Stimulated activated CD4-positive, alpha-beta T cell treated with anti-CD3 and anti-CD28 coated beads, TNF-alpha, amount 100 ng/mL, for 4 hours (primary cell): ENCODE measurements at places on chromosomes 5 and 9.
A peak's percentile ranks its signal among the peaks of the same experiment; 100 is the strongest.

DNA sequence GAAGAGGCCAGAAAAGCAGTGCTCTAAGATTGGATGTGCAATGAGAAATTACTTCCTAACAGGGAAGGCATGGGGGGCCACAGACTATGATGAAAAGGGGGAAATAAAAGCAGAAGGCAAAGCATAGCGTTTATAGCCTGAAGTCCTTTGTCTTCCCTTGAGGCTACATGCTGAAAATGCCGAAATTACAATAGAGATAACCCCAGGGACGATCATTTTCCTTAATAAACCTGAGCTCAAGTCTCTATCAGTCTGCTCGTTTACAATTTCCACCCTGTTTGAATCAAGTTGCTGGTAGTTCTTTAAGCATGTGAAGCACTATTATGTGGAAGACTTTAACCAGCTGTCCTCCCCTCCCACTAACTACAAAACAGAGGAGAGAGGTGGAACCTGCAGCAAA, 60.4 kb downstream of the FREM1 start:
- no peak for DNase-seq

DNA sequence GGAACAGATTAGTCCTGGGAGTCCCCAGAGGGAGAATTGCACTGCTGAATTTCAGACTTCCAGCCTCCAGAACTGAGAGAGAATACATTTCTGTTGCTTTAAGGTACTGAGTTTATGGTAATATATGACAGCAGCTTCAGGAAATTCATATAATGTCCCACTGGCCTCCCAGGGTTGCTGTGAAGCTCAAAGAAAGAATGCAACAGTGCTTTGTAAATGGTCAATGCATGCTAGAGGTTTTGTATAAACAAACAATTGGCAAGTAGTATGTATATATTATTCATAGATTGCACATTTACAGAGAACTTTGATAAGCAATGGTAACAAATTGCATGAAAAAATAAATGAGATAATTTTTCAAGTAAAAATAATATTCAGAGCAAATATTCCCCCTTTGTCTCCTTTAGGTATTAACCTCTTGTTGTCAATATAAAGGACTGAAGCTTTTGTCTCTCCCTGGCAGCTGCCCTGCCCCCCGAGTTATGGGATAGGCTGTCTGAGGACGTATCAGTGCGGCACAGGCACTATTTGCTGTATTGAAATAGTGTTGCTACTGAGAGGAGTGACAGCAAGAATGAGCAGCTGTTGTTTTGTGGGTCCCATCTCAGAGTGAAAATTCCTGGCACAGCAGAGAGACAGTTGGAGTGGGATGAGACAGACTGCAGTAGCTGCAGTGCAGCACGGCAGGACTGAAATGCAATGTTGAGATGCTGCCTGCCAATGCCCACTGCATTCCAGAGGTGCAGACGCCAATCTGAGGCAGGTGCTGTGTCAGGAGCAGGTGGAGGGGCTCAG, 194.2 kb upstream of the GLRA1 start:
- no peak for DNase-seq

- DNase-seq: no peak
Observed at GRCh38 chr5:173328844-173329490, 753 bp upstream of the STC2 start.

- no peak for DNase-seq
Observed at GRCh38 chr9:116282597-116282996, 129.0 kb downstream of the PAPPA start.

DNA sequence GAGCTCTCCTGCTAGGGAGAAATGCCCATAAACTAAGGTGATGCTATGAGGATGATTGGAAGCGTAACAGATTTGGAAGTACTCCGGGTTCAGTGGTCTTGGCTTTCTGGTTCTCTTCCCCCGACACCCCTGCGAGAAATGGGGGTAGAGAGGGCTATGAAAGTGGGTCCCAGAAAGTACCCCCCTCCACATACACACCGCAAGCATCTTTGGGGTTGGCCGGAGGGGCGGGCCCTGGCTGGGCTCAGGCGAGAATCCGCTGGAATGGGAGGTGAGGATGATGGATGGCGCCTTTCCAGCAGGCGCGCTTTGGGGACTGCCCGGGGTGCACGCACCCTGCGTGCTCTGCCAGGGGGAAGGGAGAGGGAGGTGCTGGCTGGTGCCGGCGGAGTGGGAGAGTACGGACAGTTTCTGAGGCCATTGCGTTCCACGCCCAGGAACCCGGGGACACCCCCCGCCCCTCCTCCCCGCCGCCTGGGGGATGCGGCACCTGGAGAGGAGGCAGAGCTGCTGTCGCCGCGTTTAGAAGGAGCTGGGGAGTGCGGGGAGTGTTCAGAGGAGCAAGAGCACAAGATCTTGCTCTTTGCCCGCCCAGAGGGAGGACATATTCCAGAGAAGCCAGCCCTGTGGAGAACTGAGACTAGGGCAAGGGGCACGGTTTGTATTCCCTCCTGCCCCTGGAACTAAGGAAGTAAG, 1.9 kb downstream of the PCSK5 start:
- DNase-seq: peak; percentile 1

DNA sequence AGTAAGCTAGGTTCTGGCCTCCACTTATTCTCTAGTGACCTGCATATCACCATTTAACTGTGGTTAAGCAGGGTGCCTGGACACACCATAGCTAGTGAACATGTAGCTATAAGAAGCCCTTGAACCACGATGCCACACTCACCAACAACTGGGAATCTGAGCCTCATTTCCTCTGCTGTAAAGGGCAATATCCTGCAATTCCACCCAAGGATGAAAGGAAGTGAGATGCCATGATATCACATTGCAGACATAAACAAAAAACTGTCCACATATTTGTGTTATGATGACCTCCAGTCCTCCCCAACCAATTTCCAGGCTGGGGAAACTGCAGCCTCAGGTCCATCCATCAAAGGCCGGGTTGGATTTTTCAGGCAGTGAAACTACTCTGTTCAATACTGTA, 10.4 kb downstream of the TNIP1 start:
- no peak for DNase-seq

GRCh38 chr9:126009047-126009446, 261.9 kb downstream of the PBX3 start:
- DNase-seq: no peak

- no peak for DNase-seq
Observed at GRCh38 chr9:23496489-23497136, 329.4 kb downstream of the ELAVL2 start.

DNA sequence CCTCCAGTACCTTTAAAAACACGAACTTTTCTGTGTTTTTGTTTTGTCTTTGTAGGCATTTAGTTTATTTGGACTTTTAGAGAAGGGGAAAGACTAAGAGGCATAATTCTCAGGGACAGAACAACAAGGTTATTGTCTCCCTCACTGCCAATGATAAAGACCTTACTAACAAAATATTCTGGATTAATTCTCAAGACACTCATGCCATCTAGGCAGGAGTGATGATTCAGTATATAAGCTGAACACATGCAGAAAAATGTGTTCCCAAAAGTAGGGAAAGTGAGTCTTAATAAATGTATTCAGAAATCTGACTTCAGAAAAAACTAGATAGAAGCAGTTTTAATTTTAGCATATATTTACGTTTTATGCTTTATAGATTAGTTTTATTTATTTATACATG, 17.4 kb upstream of the ASPN start:
- DNase-seq: no peak

GRCh38 chr9:100679834-100680233, 102.0 kb downstream of the CAVIN4 start:
- DNase-seq: no peak

DNA sequence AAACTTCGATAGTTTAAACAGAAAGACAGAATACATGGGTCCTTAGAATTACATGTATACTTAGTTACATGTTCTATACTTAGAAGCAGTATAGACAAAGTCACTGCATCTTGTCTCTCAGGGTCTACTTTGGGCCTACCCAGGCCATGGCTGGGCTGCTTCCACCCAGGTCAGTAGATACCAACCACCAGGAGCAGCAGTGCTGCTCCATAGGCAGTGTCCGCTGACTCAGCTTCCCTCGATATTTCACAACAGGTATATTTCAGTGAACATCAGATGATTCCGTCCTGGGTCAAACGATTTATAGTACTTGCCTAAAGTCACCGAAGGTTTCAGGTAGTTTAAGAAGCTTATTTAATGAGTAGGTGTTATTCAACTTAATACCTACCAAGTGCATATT, 18.0 kb downstream of the IARS1 start:
- no peak for DNase-seq

- DNase-seq: no peak
Observed at GRCh38 chr9:137252555-137253506, 1.7 kb downstream of the STPG3 start.

- DNase-seq: no peak
Observed at GRCh38 chr9:33151007-33151557, 16.1 kb downstream of the B4GALT1 start.

DNA sequence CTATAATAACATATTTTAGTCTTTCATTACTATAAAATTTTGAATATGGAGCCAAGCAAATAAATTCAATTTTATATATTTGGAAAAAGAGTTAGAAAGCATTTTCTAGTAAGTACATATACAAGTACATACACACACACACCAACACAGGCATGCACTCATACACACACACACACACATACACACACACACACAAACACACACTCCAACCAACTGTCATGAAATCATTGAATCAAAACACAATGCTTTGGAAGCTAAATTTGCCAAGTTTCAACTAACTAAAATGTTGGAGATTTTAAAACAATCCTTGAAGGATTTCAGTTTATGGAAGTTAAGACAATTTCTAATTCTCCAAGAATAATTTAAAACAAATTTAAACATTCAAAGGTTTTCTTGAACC, 283.2 kb downstream of the TAF11L14 start:
- DNase-seq: no peak

GRCh38 chr5:73155271-73156222, 17.4 kb upstream of the TMEM174 start:
- no peak for DNase-seq

DNA sequence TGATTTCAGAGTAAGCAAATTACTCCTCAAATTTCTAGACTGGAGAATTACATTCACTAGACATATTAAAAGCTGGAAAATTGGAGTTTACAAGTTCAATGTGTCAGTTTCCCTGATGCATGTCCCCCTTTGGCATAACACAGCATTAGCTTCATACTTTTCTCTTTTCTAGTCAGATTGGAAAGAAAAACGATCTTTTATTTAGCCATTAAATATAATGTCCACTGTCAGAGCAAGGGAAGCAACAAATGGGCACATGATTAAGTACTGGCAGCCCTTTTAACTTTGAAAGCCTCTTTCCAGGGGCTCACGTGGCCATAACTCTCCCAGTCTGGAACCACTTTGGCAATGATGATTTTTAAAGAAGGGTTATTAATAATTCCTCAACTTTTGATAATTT, 203.3 kb downstream of the KCNN2 start:
- DNase-seq: no peak

- DNase-seq: no peak
Observed at GRCh38 chr5:56876327-56876726, 33.1 kb upstream of the SETD9 start.

GRCh38 chr5:54795777-54796176, 189.6 kb downstream of the ESM1 start:
- DNase-seq: no peak

GRCh38 chr5:43421450-43422133, 9.4 kb upstream of the CCL28 start:
- no peak for DNase-seq

DNA sequence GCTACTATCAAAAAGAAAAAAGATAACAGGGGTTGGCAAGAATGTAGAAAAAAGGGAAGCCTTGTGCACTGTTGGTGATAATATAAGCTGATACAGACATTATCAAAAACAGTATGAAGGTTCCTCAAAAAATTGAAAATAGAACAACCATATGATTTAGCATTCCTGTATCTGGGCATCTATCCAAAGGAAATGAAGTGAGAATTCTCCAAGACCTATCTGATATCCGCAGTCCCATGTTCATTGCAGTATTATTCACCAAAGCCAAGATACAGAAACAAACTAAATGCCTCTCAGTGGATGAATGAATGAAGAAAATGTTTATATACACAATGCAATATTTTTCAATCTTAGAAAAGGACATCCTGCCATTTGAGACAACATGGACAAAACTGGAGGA, 1943.3 kb downstream of the MAT2B start:
- no peak for DNase-seq

DNA sequence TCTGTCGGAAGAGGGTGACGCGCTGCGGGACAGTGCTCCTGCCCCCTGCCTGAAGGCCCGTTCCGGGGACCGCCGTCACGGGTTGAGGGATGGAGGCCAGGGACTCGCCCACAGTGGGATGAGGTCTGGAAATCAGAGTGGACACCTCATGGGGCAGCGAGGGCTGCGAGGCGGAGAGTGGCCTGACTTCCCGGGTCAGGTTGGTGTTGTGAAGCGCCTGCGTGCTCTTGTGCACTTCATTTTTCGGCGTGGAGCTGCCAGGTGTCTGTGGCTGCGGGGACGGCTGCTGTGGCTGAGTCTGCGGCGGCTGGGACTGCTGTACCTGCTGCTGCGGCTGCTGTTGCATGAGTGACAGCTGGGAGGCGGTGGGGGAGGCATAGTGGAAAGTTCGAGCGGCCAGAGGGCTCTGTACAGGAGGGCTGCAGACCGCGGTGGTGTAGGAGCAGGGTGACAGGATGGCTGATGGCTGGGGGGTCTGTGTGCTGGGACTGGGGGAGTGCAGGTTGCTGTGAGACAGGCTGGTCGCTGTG, 434.1 kb downstream of the HCN1 start:
- DNase-seq: no peak

GRCh38 chr5:55821731-55822512, 29.2 kb upstream of the IL31RA start:
- no peak for DNase-seq

DNA sequence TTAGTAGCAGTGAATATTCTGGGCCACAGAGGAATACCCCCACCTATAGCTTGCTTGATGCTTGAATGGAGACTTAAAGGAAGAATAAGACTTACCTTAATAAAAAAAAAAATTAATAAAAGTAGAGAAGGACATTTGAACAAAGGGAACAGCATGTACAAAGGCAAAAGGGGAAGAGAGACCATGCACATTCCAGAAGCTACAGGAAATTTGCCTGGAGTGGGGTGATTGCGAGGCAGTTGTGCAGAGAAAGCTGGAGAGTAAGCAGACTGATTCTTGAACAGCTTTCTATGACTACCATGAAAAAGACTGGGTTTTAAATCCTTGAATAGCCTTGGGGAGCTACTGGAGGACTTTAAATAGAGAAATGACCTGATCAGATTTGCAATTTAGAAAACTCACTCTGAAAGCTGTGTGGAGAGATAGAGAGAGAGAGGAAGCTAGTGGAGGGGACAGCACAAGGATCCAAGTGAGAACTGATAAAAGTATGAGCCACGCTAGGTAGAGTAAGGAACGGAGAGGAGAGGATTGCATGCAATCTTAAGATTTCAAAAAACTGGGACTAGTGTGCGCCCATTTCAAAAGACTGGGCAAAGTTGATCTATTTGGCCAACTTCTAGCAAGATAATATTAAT, 12.5 kb upstream of the SSBP2 start:
- DNase-seq: no peak

GRCh38 chr5:112417931-112418658, 982 bp downstream of the EPB41L4A start:
- DNase-seq: no peak
